EL (cell line): ENCODE measurements at places on chromosomes 11 and 22.

DNA sequence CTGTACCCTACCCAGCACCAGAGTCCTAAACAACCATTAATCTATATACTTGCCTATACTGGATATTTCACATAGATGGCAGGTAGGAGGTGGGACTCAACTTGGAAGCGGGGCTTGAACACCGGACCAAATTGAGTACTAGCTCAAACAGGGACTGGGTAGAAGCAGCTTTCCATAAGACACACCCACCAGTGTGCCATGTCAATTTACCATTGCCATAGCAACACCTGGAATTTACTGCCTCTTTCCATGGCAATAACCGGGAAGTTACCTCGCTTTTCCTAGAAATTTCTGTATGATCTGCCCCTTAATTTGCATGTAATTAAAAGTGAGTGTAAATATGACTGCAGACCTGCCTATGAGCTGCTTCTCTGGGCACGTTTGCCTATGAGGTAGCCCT lies 38.6 kb upstream of the CUL5 start:
- DNase-seq, result no peak

- no peak for DNase-seq
Observed at GRCh38 chr11:124359566-124359965, 24.7 kb downstream of the OR8B2 start.

DNA sequence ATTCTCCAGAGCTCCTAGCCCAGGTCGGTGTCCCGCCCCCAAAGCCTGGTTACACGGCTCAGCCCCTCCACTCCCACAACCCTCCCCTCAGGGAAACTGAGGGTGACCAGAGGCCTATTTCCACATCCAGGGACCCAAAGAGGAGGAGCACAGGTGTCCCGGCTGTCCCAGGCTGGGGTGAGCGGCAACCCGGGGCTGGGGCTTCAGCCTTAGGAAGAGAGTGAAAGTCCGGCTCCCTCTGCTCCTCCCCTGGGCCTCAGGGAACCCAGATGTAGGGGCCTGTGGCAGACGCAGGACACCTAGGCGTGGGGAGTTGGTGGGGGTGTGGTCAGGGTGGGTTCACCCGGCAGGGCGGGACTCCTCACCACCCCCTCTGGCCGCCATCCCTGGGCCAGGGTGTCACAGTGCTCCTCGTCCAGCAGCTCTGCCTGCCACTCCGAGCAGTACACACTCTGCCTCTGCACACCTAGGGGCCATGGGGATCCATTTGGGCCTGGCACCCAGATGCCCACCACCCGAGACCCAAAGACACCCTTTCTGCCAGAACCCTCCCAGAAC lies 63.1 kb downstream of the ARFGAP3 start:
- DNase-seq, result no peak

GRCh38 chr22:28710107-28710506 lies 30.5 kb upstream of the TTC28 start:
- no peak for DNase-seq

DNA sequence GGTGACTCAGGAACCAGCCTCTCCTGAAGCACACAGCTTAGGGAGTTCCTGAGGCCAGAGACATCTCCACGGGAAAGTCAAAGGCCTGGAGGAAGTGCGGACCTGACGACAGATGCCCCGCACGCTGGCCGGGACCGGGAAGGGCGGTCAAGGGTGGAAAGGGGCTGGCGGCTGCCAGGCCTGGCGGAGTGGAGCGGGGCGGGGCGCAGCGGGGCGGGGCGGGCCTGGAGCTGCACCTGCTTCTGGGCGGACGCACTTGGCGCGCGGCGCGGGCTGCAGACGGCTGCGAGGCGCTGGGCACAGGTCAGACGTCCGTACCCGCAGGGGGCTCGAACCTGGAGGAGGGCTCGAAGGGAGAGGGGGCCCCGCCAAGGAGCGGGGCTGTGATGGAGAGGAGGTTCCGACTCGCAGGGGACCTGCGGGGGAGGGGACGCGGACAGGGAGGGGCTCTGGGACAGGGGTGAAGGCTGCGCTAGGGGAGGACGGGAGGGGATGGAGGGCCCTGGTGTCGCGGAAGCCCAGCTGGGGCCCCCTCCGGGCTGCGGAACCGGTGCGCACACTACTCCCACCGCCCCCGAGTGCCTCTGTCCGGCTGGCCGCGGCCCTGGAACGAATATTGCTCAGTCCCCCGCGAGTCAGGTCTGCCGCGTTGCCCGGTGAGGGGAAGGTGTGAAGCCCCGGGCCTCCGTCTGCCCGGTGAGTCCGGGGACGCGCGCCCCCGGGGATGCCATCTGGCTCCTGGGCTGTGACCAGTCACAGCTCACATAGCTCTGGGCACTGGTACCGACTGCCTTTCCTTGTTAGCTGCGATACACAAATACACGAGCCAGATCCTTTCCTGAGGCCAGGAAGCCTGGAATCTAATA lies at the start of gene TMEM45B:
TMEM45B (plus strand) TSS at position 253 of the 866 bp plus-strand sequence. CDS start 36,635 bp downstream, outside the sequence.
- no peak for DNase-seq

GRCh38 chr11:112731538-112731937 lies 229.7 kb upstream of the NCAM1 start:
- no peak for DNase-seq

- no peak for DNase-seq
Observed at GRCh38 chr11:472816-473215, 22.7 kb downstream of the PTDSS2 start.

GRCh38 chr11:17571431-17572358 lies 24.6 kb downstream of the OTOG start:
- DNase-seq, result no peak

DNA sequence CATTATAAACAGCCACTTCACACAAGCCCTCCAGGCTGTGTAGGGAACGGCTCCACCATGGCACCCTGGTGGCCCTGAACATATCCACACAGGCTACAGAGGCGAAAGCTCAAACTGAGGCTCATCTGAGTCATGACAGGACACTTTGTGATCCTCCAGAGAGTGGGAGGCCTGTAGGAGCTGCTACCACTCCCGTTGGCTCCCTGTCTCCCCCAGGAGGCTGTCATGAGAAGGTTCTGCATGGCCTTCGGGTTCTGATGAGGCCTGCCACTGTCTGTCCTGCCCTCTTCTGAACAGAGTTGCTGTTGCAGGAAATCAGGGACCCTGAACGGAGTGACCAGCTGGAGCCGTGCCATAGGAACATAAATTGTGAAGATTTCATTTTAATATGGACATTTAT lies 23.8 kb upstream of the ALDH3B2 start:
- DNase-seq, result peak; percentile 24

DNA sequence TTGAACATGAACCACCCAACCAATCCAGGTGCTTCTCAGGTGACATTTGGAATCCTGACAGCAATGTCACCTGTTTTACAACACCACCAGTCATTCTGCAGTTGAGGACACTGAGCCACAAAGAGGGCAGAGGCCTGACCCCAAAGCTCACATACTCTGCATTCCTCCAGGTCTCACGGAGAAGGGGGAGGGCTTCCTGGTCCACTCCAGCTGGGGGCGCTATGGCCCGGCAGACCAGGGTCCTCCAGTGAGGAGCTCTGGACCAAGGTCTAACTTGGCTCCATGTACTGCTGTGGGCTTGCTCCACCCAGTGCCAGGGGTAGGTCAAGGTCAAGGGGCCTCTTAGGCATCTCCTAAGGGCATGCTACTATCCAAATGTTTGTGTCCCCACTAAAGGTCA lies 1.5 kb upstream of the PNPLA3 start:
- DNase-seq, result no peak

DNA sequence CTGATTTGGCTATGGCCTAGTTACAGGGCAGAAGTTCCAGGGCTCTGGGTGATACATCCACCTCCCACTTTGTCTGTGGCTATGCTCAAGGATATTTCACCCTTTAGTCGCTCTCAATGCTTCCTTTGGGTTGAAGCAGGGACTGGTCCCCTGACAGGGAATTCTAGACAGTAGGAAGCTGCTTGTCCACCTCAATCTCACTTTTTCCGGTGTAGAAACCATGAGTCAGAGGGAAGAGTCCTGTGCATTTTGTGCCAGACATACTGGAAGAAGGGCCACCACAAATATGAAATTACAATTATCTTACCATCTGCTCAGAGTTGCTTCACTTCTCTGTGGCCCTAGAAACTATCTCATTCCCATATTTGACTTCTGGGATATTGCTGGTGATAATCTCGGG lies 413.7 kb upstream of the FAT3 start:
- DNase-seq, result no peak

- DNase-seq, result no peak
Observed at GRCh38 chr11:11122749-11123148, 230.3 kb downstream of the CSNK2A3 start.

DNA sequence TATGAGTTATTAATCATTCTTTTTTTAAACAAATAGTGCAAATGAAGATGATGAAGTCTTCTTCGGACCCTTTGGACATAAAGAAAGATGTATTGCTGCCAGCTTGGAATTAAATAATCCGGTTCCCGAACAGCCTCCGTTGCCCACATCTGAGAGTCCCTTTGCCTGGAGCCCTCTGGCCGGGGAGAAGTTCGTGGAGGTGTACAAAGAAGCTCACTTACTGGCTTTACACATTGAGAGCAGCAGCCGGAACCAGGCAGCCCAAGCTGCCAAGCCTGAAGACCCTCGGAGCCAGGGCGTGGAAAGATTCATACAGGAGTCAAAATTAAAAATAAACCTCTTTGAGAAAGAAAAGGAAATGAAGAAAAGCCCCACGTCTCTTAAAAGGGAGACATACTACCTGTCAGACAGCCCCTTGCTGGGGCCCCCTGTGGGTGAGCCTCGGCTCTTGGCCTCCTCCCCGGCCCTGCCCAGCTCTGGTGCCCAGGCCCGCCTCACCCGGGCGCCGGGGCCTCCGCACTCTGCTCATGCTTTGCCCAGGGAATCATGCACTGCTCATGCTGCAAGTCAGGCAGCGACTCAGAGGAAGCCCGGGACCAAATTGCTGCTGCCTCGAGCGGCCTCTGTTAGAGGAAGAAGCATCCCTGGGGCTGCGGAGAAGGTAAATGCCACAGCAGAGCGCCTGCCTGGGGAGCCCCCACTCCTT lies 11.8 kb downstream of the GTSE1 start:
- DNase-seq, result no peak

GRCh38 chr11:69156235-69156639 lies 502 bp downstream of the SMIM38 start:
- DNase-seq, result no peak

DNA sequence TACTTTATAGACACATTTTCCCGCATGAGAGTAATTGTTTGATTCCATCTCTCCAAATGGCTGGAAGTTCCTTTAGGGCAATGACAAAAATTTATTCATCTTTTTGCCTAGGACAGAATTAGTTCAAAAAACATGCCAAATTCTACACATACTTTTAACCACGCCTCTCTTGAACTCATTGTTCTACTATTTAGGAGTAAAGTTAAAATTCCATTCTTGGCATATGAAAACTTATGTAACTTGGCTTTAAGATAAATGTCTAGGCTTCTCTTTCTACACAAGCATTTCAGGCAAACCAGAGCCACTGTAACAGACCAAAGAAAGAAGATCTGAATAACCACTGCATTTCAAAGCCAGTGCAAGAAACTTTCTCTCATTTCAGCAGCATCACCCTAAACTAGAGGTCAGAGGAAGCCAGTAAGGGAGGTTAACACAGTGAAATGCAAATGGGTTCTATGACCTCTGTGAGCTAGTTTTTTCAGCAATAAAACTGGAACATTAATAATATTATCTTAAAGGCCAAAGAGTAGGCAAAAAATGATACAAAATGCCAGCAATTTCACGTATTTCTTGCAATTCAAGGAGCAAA lies 73.0 kb downstream of the RSF1 start:
- DNase-seq, result peak; percentile 23

- DNase-seq, result no peak
Observed at GRCh38 chr11:849104-849824, 6.6 kb downstream of the TSPAN4 start.

- DNase-seq, result no peak
Observed at GRCh38 chr11:86804951-86805350, 4.6 kb downstream of the PRSS23 start.

GRCh38 chr11:33618956-33619355 lies 81.7 kb downstream of the C11orf91 start:
- no peak for DNase-seq

- peak; percentile 52 for DNase-seq
Observed at GRCh38 chr11:92211576-92212167, 12.9 kb upstream of the FAT3 start.

GRCh38 chr11:74460481-74461154 lies 6.7 kb downstream of the KCNE3 start:
- peak; percentile 37 for DNase-seq

- DNase-seq, result no peak
Observed at GRCh38 chr11:5230266-5230665, 3.4 kb upstream of the HBB start.

- DNase-seq, result peak; percentile 91
Observed at GRCh38 chr22:30312053-30312452, 14.7 kb downstream of the TBC1D10A start.

- DNase-seq, result no peak
Observed at GRCh38 chr11:61331651-61332050, 1.3 kb downstream of the DDB1 start.

DNA sequence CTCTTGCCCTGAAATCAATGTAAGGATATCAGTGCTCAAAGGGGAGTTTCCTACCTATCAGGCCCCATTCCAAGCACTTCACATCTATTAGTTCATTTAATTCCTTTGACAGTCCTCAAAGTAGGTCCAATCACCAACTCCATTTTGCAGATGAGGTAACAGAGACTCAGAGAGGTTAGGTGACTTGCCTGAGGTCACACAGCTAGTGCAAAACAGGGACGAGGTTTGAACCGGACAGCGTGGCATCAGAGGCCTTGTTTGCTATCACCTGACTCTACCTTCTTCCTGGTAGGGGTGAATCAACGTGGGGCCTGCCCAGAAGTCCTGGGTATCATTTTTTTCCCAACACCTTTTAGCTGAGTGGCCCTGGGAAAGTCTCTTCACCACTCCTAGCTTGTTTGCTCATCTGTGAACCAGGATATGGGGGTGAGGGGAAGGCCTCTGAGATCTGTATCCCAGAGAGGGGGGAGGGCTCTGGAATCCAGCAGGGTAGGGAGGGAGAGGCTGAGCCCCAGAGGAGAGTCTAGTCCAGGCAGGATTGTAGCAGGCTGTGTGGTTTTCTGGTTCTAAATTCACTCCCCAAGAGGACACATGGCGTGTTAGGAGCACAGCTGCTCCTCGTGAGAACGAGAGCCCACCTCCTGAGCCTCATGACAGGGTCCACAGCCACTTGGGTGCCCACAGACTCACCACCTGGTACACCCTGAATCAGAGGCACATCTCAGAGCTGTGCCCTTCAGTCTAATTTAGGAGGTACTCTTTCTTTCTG lies 174.7 kb downstream of the MN1 start:
- no peak for DNase-seq

DNA sequence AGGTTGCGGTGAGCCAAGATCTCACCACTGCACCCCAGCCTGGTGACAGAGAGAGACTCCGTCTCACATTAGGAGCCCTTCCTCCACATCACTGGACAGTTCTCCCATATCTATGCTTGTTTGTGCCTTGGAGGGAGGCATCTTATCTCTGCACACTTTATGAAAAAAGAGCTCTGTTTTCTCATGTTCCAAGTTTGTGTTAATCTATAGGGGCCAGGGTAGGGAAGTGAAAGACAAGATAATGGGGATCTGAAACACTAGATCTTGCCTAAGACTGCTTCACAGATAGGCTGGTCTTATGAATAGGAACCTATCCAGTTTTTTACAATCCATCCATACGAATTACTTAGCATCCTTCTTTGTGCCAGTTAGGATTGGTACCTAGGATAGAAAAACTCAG lies 17.1 kb downstream of the OR6Q1 start:
- DNase-seq, result no peak
